H4 (cell line): ENCODE measurements at places on chromosomes 6 and 20.

GRCh38 chr20:45845452-45845851, 11.7 kb downstream of the ACOT8 start:
- DNase-seq = no peak

- DNase-seq = no peak
Observed at GRCh38 chr20:63968928-63969760, 586 bp downstream of the ZNF512B start.

DNA sequence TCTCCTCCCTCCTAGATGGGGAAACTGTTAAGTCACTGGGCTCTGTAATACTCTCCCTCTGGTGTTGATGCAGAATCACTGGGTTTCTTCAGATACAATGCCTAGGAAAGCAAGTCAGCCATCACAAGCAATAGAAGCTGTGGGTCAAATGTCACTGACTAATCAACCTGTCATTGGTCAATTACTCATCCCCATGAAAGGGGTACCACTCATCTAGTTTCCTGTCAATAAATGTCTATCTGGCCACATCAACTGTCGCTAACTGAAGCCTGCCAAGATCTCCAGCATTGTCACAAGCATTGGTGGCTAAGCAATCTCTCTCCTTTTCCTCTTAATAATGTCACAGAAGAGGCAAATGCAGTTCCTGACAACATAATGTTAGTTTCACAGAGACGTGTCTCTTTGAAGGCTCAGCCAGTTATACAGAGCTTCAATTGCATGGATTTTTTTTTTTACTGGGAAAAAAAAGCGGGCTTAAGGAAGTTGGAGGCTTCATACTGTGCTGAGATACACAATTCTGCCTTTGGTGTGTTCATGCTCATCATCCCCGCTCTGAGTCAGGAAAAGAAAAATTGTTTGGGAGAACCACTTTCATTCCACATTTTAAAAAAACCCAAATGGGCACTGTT, 355.9 kb downstream of the BTBD9 start:
- DNase-seq = no peak

DNA sequence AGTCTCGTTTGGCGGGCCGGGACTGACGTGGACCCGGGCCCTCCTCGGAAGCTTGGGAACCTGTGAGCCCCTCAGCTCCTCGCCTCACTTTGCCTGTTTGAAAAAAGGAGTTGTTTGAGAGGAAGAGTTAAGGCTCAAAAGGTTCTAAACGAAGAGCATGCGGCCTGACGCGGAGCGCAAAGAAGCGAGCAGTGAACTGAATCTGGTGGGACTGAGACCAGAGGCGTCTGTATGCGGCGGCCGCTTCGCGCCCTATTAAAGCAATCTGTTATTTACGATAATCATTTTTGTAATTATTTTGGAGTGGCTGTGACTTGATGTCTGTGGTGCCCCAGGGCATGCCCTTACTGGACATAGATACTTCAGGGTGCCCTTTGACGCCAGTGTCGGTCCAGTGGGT, 3.3 kb upstream of the TFAP2C start:
- no peak for DNase-seq

GRCh38 chr20:57265997-57266290, 497 bp downstream of the BMP7 start:
- DNase-seq = no peak

GRCh38 chr20:36836591-36837269, 39.2 kb upstream of the TLDC2 start:
- DNase-seq = peak; percentile 43

DNA sequence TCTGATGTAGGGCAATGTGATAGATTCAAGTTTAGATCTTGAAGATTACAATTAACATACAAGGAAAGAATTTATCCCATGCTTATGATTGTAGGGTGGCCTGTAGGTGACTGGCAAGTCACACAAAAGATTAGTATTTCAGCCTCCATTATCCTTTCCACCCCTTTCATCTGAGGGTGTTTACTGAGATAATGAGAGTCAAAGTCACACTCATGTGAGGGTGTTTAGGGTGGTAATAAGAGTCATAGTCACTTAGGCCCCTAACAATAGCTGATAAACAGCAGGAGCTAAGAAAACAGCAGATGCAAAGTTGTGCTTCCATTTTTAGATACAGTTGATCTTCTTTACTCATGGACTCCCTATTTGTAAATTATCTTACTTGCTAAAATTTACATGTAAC, 11.4 kb downstream of the FAM184A start:
- no peak for DNase-seq

- DNase-seq = peak; percentile 70
Observed at GRCh38 chr20:47854687-47855212, 69.5 kb upstream of the SULF2 start.

- no peak for DNase-seq
Observed at GRCh38 chr20:24523661-24524060, 54.2 kb downstream of the SYNDIG1 start.

- DNase-seq = no peak
Observed at GRCh38 chr20:1375515-1375914, 17.3 kb downstream of the FKBP1A start.

GRCh38 chr6:62217866-62218265, 68.2 kb downstream of the KHDRBS2 start:
- no peak for DNase-seq

DNA sequence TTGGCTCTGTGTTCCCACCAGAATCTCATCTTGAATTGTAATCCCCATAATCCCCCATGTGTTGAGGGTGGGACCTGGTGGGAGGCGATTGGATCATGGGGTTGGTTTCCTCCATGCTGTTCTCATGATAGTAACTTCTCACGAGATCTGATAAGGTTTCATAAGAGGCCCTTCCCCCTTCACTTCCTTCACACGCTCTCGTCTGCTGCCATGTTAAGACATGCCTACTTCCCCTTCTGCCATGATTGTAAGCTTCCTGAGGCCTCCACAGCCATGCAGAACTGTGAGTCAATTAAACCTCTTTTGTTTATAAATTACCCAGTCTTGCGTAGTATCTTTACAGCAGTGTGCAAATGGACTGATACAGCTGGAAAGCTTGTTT, 90.0 kb downstream of the ELOVL5 start:
- no peak for DNase-seq

DNA sequence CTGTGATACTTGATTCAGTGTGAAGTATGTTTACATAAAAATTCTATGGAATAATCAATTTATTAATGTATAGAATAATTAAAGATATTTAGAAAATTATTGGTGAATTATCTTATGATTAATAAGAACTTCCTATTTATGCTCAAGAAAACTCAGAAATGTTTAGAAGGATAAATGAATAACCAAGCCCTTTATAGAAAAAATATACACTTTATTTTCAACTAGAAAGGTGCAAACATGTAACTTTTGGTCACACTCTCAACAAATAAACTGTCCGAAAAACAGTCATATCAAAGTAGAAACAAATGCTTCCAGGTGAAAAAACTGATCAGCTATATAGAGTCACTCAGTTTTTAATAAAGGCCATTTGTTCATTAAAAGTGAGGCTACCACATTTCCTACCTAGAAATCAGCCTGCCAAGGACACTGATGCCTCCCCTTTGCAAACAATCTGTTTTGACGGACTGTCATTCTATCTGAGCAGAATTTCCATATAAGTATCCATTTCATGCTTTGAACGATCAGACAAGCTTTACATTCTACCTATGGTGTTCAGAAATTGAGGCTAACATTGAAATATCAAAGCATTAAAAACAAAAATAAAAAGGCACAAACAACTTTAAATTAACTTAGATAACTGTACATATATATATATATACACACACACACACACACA, 3.0 kb downstream of the CCN2 start:
- DNase-seq = no peak

GRCh38 chr6:162055365-162055764, 672.2 kb downstream of the PRKN start:
- DNase-seq = peak; percentile 4

- no peak for DNase-seq
Observed at GRCh38 chr6:150129616-150130505, 13.0 kb upstream of the PPP1R14C start.

DNA sequence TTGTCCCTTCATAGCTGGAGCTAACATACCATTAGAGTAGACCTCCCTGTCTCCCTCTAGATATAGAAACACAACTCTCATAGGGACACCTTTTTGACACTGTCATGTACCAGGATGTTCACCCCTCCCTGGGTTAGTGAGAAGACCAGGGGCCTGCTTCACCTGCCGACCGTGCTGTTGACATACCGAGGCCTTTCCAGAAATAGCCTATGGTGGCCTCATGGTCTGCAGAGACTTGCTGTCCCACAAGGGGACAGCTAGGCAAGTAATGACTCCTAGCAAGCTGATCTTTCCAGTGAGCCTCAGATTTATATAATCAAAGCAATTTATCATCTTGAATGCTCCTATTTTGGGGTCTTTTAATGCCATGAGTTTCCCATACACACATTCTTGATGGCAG, 15.0 kb downstream of the ZDHHC14 start:
- DNase-seq = no peak

- DNase-seq = no peak
Observed at GRCh38 chr6:97177905-97178304, 105.1 kb downstream of the MMS22L start.

- no peak for DNase-seq
Observed at GRCh38 chr20:1803061-1803931, 91.9 kb upstream of the SIRPA start.

DNA sequence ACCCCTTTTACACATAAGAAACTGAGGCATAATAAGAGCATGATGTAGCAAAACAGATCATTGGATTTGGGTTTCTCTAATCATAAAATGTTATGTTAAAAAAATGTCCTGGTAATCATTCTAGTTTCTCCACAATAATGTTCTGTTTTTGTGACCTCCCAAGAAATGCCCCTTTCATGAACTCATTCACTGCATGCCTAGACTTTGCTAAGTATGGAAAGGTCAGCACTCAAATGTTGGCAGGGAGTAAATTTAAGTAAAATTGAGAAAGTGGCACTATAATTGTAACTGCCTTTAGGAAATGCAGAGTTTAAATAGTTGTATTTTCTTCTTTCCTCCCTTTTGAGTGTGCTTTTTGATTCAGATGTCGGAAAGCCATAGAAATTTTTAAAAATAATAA, 48.5 kb upstream of the ID4 start:
- DNase-seq = no peak

DNA sequence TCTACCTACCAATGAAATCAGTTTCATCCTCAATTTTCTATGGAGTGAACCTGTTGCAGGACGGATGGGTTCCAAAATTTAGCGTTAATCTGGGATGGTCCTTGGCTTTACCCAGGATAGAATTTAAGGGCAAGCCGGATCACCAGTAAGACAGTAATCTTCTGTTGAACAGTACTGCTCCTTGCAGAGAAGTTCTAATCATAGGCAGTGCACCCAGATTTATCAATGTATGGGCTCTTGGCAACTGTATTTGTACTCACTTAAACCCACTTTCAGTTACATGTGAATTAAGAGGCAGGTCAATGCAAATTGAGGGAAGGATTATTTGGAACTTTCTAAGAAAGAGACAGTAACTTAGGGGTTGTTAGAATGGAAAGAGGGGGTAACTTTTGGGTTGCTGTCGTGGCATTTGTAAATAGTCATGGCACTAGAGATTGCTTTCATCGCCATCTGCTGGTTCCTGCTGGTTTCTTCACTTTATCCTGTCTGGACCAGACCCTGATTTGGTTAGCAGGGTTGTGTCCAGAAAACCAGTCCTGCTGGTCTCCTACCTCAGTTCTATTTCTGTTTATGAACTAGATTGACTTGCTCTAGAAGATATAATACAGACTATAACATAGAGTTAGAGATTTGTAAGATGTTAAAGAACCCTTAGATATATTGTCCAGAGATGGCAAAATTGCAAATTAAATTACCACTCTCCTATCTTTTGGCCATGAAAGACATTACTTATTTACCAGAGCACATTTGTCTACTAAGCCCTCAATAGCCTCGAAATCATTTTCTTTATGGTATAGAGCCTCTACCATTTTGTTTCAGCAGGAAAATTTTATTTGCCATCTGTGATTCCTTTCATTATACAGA, 646.3 kb downstream of the UTRN start:
- DNase-seq = peak; percentile 6

DNA sequence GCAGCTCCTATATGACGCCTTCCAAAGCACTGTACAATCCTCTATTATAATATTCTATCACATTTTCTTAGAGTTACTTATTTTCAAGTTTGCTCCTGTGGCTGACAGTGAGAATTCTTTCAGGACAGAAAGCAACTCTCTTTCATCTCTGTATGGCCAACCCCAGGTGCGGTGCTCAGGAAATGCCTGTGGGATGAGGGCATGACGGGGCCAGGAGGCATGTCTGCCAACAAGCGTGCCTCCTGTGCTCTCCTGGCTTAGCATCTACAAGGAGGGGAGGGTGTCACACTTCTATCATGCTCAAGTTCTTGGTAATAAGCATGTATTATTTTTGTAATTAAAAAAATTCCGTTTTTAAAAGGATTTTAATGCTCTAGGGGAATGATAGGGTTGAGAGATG, 11.4 kb downstream of the MRPL14 start:
- DNase-seq = peak; percentile 74

DNA sequence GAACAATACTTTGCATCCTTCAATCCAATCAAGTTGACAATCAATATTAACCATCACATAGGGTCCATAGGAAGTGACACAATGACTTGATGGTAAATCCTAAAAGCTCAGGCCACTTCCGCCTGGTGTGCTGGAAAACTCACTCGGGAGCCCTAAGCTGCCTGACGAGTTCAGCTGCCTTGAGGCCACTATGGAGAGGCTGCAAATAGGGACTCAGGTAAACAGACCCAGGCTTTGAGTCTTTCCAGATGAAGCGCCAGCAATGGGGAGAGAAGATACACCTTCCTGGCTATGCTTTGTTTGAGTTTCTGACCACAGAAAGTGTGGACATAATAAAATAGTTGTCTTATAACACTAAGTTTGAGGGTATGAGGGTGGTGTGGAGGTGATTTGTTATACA, 112.6 kb downstream of the GPR63 start:
- DNase-seq = no peak

DNA sequence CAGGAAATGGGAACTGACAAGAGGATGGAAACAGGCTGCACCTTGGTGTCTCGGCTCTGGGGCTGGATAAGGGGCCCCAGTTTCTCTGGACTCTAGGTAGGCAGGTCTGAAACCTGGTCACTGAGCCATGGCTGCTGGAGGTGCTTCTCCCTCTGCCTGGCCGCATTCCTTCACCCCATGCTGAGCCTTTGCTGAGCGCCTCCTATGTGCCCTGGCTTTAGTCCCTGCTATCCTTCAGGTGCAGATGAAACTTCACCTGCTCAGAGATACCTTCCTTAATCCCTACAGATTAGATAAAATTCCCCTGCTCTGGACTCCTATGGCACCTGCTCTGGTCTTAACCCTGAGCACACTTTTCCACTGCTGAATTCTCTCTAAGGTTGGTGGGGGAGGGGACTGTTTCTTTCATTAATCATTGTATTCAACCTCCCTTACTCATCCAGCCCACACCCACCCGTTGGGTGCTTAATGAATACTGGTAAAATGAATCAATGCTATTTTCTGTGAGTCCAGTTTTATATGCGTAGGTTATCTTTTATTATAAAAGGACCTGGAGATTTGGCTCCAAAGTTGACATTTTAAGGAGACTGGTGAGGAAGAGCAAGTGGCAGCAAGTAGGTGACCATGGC, 19.3 kb downstream of the MYLK4 start:
- no peak for DNase-seq
